ENCODE measurements at places on chromosomes 6 and 20.

DNA sequence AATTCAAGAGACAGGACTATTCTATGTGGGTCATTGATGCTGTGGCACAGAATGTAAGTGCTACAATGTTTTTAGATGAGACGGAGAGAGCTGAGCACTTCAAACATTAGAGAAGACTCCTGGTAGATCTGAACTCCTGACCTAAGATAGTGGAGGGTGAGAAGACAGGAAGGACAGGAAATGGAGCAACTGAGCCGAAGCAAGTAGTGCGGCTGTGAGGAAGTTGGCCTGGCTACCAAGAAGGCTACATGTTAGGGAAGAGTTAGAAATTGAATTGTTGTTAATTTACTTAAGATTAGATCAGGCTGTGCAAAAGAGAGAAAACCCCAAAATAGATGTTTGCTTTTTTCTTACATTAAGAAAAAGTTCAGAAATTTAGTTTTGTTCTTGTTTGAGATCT, 14.4 kb upstream of the MLIP start:
- DNase-seq: no peak

DNA sequence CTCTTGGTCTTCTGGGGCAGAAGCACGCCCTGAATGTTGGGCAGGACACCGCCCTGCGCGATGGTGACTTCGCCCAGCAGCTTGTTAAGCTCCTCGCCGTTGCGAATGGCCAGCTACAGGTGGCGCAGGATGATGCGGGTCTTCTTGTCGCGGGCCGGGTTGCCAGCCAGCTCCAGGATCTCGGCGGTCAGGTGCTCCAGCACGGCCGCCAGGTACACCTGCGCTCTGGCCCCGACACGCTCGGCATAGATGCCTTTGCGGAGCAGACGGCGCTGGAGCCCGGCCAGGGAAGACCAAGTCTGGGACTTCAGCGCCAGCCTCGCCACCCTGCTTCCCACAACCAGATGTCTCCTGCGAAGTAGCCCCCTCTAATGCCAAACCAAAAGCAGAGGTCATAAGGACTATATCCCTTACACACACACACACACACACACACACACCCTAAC, 8.0 kb upstream of the SLC17A3 start:
- DNase-seq: no peak

DNA sequence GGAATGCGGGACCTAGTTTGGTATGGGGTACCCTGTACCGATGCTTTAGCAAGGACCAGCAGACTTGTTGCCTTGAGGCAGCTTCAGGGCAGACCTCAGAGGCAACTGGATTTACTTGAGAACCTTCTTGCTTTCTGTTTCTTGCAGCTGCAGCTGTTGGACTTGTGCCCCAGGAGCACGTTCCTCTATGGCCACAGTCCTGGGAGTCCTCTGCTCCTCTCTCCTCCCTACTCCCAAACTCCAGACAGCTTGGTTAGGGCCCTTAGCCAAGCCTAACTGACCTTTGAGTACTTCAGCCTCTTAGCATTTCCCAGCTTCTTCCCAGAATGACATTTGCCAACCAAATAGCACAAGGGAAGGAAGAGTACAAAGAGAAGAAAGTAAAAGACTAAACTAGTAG, 34.7 kb downstream of the GHRH start:
- DNase-seq: no peak

- DNase-seq: no peak
Observed at GRCh38 chr20:40646361-40646760, 42.7 kb downstream of the MAFB start.

DNA sequence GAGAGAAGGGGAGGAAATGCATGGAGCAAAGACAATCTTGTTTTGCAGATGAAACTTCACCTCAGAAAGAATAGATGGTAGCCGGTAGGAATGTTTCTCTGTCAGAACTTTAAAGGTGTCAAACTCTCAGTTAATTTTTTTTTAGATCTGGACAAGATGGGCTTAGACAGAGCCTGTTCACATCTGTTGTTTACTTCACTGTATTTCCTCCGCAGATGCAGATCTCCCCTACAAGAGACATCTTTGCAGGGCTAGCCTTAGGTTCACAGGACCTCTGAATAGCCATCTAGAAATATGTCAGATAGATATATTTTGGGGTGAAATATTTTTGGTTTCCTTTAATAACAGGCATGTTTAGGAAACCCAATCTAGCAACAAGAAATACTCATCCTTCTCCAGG, 12.1 kb upstream of the ZBP1 start:
- DNase-seq: no peak

- no peak for DNase-seq
Observed at GRCh38 chr6:4313044-4313686, 177.8 kb upstream of the ECI2 start.

GRCh38 chr6:150470131-150470530, 101.3 kb downstream of the IYD start:
- DNase-seq: no peak

GRCh38 chr6:16956361-16956760, 145.5 kb upstream of the STMND1 start:
- DNase-seq: no peak

DNA sequence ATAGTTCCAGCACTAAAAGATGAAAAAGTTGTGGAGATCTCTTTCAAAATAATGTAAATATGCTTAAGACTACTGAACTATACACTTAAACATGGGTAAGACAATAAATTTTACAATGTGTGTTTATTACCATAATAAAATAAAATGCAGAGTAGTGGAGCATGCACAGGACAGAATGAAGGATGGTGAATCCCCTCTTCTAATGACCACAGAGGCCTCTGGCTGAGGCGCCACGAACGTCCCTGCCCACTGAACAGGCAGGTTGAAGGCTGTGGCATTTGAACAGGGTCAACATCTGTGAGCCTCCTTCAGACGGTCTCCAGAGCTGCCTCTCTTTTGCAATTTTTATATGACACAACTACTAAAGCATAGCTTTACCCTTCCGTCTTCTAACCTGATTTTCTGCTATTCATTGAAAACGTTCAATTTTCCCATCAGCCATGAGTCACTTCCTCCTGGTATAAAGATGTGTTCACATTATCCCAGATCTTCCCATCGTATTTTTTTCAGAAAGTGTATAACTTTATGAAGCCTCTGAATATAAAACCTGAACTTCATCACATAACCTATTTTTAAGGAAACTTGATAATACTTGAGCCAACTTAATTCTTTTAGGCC, 37.8 kb downstream of the ADGRF4 start:
- DNase-seq: no peak

- no peak for DNase-seq
Observed at GRCh38 chr6:112253841-112254816, at the start of gene LAMA4. Gene LAMA4, minus strand, starts transcription at chr6:112254567. Its CDS starts 417 bp downstream, at chr6:112254150.

DNA sequence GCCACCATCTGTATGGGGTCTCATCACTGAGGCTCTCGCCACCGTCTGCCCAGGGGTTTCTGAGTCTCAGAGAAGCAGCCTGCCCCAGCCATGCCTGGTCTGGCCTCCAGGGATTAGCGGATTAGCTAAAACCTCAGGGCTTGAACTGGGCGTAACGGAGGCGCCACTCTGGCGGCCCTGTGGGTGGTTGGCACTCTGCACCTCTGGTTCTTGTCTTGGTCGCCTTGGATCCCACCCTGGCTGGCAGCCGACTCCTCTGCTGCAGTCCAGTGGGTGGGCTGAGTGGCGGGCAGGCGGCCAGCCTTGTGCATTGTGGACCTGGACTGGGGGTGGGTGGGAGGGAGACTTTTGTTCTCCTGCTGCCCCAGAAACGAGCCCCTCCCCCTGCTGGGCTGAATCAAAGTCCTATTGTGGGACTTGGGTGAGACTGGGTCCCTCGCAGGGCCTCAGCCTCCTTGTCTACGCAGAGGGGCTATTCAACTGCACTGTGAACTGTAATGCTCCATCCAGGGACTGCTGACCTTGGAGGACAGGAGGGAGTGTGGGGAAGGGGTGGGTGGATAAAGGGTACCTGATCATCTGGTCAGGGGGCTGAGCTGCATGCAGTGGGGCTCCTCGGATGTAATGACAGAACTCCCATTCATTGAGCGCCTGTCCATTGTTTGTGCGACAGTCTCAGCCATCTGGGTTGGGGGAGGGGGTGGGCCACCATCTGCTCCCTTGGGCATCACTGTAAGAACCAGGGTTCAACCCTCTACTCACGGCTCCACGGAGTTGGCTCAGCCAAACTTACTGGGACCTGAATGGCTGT, 23.9 kb downstream of the SUN5 start:
- DNase-seq: no peak

GRCh38 chr6:16345449-16346330, 107.3 kb downstream of the GMPR start:
- no peak for DNase-seq
